ENCODE measurements at places on chromosomes 2 and 18.

DNA sequence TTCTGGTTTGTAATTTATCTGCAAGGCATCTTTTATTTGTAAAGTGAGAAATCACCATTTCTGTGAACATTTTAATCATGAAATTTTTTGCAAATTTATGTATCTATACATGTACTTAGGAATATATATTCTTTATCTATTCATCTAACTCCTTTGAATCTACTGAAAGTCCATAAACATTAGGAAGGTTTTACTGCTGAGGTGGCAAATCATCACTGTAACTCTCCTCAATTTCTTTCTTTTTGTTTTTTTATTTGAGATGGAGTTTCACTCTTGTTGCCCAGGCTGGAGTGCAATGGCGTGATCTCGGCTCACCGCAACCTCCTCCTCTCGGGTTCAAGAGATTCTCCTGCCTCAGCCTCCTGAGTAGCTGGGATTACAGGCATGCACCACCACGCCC is 296.3 kb downstream of the AGPS start:
- no peak for DNase-seq

GRCh38 chr2:233409286-233409991 is 55.1 kb downstream of the DGKD start:
- DNase-seq = no peak

GRCh38 chr2:153488072-153488471 is 9.5 kb upstream of the RPRM start:
- no peak for DNase-seq

GRCh38 chr2:54407693-54408092 is 48.4 kb upstream of the SPTBN1 start:
- no peak for DNase-seq

DNA sequence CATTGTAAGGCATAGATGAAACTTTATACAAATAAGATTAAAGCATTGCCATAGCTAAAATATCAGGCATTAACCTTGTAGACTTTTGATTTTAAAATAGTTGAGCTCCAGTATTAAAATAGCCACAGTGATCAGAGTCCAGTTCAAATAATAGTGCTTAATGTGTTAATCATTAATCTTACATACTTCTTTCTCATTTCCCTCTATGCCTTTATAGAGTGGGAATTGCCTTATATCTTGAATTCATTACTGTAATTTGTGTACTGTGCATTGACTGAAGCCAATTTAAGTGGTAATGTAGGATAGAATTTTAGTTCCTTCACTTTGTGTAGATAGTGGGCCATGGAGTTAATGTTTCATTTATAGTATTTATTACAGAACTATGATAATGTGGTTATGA is 549.2 kb upstream of the VWC2L start:
- DNase-seq = no peak

DNA sequence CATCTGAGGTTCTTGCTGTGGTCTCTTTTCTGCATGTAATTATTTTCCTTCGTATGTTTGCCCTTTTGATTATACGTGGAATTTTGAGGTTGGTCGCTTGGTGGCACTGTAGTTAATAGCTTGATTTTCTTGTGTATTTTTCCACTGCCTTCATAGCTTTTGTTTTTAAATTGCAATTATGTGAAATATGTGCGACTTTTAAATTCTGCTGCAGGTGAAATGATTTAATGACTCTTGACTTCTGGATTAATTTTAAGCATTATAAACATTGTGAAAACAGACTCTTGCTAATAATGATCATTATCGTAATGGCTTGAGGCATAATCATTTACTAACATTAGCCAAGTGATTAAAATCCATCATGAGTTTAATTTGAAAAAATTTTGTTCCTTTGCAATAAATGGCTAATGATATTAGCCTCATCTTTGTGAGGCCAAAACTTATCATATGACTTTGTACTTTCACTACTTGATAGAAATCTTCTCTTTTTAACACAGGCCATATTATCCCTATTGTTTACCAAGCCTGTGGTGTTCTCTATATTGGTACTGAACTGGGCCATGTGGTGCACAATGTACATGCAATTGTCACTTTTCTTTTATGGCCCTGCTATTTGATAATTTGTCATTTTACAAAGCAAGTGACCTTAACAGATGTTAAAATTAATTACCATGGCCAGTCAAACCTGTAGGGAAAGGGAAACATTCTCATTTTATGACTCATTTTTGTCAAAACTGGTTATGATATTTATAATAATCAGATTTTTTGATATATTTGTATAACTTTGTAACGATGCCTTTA is 62.8 kb upstream of the NEUROD1 start:
- DNase-seq = peak; percentile 72

DNA sequence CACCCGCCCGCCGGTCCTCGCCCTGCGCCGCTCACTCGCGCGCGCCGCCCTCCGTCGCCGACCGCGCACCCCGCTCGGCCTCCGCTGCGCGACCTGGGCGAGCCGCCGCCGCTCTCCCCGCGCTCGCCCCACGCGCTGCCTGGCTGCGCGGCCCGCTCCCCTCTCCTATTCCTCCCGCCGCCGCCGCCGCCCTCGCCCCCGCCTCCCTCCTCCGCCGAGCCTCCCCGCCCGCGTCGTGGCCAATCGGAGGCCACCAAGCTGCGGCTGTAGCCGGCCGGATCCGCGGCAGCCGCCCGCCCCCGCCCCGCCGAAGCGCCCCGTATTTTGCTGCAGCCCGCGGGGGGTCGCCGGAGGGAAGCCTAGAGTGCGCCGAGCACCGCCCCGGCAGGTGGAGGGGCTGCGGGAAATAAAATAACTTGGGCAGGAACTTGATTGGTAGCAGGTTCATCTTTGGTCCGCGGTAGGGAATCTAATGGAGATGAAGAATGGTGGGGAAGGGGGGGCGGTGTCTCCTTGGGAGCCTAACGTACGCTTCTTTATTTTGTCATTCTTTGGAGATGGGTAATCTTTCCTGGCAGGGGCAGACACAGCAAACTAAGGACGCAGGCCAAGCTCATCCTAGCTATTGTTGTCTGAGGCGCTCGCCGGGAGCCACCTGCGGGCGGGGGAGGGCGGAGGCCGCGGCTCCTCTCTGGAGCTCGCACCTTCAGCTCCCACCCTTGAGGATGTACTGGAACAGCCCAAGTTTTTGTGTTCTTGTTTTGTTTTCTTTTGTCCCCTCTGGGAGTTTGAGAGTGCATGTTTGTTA is 1.1 kb upstream of the CDH2 start:
- DNase-seq = no peak

DNA sequence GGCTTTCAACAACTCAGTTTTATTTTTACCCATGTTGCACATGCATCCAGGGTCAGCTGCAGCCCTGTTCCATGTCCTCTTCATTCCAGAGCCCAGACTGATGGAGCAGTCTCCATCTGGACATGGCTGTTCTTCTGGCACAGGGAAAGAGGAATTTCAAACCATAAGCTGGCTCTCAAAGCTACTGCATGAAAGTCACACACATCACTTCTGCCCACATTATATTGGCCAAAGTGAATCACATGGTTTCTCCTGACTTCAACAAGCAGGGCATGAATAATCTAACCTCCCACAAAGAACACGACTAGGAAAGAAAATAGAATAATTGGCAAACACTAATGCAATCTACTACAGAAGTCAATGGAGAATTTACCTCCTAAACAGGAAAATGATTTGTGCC is 94.2 kb downstream of the FTCDNL1 start:
- no peak for DNase-seq

DNA sequence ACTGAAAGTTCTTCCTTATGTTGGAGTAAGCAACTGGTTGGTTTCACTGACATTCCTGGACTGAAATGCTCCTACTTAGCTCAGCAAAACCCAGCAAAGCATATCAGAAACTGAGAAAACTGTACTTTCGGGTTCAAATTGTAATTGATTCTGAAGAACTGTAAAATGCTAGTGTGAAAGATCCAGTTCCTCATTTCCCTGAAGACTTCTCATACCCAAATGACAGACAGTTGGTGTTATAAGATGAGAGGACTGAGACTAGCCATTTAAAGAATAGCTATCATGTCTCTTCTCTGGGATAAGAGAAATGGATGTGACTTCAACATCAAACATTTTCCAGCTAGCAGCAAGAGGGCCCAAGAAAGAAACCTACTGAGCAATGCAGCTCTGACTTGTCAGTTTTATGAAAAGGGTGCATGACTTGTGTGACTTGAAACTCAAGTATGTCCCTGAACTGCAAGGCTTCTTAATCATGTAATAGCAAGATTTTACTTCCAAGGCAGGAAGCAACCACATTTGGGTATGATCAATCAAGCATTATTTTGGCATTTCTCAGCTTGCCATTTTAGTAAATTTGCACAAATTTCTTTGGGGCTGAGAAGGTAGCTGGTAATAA is 420.3 kb upstream of the MMADHC start:
- DNase-seq = no peak

DNA sequence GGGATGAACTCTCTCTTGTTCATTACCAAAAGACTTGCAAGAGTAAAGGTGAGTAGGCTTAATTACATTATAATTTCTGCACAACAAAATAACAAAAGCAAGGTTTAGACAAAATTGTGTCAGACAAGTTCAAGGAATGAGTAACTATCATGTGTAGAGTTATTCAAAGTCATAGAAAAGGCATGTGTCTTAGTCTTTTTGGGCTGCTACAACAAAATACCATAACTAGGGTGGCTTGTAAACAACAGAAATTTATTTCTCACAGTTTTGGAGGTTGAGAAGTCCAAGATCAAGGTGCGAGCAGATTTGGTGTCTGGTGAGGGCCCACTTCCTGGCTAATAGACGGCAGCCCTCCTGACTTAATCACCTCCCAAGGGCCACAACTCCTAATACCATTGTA is 37.6 kb downstream of the IL1R2 start:
- DNase-seq = no peak

- DNase-seq = no peak
Measured at GRCh38 chr2:54059986-54060385, 55.4 kb upstream of the ACYP2 start.

DNA sequence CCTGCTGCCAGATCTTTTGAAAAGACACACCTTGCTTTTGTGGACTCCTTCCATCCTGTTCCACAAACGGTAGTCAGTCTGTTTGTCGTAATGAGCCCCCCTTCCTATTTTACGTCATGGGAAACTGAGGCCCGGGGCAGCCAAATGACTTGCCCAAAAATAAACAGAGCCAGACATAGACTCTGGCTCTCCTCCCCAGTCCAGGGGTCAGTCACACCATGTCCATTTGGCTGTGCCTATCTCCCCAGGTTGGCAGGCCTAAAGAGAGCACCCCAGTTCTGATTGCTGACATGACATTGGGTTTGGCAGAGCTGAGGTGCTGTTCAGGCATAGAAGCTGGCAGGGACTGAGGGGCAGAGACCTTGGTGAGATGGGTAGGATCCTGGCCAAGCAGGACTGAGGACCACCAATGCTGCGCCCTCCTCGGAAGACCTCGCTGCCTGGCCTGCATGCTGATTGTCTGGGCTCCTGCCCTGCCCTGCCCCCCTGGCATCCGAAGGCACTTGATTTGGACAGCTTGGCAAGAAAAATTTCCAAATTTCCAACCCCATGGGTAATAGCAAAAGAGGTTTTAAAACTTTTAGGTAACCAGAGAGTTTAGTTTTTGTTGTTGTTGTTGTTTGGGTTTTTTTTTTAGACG is 335.4 kb downstream of the DYSF start:
- DNase-seq = no peak

GRCh38 chr2:11502740-11503292 is 31.0 kb upstream of the GREB1 start:
- DNase-seq = no peak

- DNase-seq = peak; percentile 59
Measured at GRCh38 chr2:133561045-133561852, 7.0 kb downstream of the NCKAP5 start.

DNA sequence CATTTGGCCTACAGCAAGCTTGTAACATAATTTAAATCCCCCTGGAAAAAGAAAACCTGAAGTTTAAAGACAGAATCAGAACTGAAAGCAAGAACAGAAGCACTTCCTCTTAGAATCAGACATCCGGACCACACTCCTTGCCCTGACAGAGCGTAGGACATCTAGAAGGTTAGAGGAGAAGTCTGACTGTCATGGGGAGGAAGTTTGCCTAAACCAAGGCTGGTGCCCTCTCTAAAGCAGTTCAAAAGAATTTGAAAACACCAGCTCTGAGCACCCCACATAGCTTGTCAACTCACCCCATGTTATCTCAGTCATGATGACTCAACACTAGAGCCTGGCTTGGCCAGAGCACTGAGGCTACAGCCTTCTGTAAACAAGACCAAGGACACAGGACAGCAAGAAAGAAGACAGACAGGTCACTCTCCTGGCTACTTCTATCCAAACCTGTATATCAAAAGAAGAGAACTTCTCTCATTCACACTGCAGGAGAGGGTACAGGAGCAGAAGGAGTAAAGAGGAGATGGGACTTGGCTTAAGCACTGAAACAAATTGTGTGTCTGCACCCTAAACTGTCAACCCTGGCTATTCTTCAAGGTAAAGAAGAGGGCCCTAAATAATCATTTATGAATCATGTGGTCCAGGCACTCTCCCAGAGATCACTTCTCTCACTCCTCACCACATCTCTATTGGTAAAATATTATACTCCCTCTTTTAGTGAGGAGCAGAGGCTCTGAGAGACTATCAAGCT is 198.6 kb downstream of the MEMO1 start:
- DNase-seq = no peak

DNA sequence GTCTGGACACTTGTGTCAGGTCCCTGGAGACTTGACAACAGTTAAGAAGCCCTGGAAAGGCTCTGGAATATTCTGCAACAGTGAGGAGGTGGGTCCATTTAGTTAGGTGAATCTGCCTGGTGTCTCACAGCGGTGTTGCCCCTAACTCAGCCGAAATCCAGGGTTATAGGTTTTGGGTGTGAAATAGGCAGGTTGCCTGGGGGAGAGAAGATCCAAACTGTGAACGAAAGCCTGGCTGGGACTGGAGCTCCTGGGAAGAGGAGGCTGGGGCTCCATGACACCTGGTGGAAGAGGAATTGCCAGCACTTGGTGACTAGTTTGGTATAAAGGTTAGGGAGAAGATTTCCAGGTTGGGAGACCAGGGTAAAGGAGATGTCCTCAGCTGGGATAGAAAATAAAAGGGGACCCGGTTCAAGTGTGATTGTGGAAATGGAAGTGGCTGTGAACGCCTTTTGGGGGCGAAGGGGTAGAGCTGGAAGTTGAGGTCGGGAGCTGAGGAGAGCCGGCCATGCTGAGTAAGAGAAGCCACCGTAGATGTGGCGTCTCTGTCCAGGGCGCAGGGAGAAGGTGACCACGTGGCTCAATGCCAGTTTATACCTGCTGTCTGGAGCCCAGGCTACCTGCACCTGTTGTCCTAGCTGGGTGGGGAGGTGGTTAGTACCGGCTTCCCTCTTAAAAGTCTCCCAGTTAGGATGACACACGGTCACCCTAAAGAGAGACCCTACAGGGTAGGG is 3.0 kb upstream of the GAREM2 start:
- DNase-seq = no peak
